ENCODE measurements at places on chromosomes 5 and 9.
A peak's percentile ranks its signal among the peaks of the same experiment; 100 is the strongest.

DNA sequence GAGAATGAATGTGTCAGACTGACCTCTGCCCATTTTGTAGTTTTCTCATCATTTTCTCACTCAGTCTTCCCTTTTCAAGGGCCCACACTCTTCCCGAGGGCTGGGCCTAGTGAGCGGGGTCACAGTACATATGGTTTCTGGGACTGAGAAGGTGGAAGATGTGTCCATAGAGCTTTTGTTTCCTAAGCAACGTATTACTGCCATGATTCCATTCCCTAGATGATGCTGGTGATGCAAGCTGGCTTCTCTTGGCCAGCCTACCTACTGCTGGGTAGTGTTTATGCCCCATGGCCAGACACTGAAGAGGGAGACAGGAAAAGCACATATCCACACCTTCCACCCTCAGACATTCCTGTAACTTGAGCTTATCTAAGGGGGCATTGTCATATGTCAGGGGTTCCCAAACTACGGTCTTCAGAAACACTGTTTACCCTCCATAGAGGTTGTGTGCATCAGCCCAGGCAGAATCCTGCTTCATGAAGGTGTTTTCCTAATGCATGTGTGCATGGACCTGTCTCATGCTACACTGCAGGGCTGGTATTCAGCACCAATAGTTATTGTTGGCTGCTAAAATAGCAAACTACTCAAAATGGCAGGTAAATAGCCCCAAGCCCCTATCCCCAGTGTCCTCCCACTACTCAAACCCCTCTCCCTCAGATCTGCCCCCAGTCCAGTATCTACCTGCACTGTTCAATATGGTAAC, 9.5 kb downstream of the IRF1 start:
- DNase-seq: no peak

- DNase-seq: no peak
Measured at GRCh38 chr9:97970165-97970564, 13.0 kb upstream of the ANP32B start.

DNA sequence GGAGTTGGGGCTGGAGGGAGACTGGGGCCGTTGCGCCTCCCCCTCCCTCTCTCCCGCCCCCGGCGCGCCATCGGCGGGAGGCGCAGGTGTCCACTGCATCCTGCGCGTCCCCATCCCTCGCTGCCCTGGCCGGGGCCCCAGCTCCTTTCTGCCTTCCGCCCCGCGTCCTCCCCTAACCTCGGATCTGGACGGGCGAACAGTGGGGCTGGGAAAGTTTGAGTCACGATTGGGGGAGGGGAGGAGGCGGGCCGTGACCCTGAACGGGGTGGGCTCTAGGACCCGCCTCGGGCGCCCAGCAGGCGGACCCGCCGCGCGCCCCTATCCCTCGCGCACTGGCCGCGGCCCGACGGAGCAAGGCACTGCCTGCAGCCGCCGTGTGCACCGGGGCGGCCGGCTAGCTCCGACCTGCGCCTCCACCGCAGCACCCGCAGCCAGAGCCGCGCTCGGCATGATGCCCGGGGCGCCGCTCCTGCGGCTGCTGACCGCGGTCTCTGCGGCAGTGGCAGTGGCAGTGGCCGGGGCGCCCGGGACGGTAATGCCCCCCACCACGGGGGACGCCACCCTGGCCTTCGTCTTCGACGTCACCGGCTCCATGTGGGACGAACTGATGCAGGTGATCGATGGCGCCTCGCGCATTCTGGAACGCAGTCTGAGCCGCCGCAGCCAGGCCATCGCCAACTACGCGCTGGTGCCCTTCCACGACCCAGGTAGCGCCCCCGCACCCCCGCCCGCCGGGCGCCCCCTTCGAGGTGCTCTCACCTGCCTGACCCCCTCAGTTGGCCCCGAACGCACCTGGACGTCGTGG, at the start of gene HMCN2:
Gene HMCN2 (plus strand): TSS at position 330 of the 805 bp plus-strand sequence. CDS start 119 bp downstream, at position 449.
- DNase-seq: no peak

DNA sequence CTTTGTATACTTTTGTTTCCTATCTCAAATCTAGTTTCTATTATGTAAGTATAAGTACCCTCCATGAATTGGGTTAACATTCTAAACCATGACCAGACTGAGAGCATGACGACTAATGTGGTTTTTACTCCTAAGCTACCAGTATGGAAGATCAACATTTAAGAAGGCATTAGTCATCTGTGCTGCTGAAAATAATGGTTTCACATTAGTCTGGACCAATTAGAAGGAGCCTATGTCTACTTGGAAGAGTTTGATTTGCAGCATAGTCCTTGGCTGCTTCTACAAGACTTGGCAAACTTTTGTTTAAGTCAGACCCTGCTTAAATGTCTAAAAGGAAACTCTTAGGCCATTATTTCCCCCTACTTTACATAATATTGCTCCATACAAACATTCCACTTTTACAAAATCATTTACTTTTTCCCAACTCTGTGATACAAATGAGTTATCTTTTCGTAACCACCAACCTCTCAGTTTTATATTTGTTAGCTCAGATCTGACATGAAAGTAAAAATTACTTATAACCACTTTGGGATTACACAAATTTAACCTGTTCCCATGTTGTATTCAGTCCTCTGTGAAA, 186.7 kb downstream of the COMMD10 start:
- peak; percentile 78 for DNase-seq

DNA sequence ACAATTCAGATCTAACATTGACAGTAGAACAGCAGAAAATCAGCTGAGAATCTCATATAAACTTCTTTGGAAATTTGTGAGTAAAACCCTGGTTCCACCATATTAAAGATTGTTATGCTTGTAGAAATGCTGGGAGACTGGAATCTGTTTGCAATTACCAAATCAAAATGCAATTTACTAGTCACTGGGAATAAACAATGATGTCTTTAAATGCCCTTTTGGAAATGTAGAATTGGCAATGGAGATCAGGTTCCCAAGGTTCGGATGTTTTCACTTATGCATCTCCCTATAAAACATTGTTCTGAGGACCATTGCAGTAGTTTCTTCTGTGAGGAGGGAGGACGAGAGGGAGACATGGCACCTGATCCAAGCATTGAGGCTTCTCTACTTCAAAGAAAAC, 384.4 kb downstream of the TMEM167A start:
- DNase-seq: no peak

GRCh38 chr9:136543280-136543679, 2.6 kb downstream of the NOTCH1 start:
- DNase-seq: no peak

GRCh38 chr9:82234160-82234943, 245.8 kb downstream of the SPATA31D1 start:
- no peak for DNase-seq

DNA sequence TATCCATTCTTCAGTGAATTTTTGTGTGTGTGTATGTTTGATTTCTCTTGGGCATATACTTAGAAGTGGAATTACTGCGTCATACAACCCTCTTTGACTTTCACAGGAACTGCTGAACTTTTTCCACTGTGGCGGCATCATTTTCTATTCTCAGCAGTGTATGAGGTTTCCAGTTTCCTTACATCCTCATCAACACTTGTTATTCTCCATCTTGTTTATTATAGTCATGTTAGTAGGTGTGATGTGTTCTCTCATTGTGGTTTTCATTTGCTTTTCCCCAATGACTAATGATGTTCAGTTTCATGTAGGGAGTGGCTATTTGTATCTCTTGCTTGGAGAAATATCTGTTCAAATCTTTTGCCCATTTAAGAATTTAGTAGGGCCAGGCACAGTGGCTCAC, 2.6 kb downstream of the ZNF79 start:
- no peak for DNase-seq

GRCh38 chr5:133938929-133939328, 29.5 kb downstream of the C5orf15 start:
- DNase-seq: no peak

DNA sequence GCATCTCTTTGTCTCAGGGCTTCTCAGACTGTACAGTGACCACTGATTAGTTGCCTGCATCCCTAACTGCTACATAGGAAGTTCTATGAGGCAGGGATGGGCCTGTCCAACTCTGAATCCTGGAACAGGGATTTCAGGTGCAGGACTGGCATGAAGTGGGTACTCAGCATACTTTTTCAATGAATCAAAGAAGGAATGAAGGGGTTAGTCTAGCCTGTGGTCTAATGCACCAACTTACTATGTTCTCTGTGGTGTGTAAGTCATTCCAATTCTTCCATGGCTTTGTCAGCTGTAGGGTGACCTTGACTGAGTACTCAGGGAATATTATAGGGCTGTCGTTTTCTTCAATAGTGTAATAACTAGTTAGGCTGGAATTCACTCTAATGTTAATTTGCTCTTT, 8.3 kb downstream of the COL15A1 start:
- DNase-seq: no peak

GRCh38 chr9:92659601-92660000, 10.3 kb downstream of the IPPK start:
- DNase-seq: no peak

- peak; percentile 20 for DNase-seq
Measured at GRCh38 chr5:172412724-172413286, 41.5 kb downstream of the SH3PXD2B start.

DNA sequence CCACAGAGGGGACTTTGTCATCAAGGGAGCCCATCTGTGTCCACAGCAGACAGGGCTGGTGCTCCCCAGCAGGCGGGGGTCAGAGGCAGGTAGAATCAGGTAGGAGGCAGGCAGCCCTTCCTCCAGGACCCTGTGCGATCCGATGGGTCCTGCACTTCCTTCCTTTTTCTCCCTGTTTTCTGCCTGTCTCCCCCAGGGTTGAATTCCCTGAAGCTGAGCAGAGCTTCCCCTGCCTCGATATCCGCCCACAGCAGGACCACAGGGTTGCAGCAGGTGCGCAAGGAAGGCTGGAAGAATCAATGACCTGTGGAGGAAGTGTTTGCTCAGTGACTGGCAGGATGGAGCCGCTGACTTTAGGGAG, 69.2 kb downstream of the MRPL36 start:
- no peak for DNase-seq

DNA sequence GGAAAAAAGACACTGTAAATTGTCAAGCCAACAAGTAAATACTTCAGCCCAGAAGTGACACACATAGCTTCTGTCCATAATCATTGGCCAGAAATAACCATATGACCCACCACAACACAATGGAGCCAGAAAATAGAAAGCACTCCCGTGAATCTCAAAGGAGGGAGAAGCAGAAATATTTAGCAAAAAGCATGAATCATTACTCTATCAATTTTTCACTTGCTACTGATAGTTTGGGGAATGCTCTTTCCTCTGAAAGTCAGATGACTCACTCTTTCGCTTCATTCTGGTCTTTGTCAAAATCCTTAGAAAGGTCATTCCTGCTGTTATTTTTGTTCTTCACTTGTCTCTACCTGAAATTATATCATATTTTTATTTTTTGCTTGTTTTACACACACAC, 312.6 kb downstream of the TMEM232 start:
- DNase-seq: no peak

DNA sequence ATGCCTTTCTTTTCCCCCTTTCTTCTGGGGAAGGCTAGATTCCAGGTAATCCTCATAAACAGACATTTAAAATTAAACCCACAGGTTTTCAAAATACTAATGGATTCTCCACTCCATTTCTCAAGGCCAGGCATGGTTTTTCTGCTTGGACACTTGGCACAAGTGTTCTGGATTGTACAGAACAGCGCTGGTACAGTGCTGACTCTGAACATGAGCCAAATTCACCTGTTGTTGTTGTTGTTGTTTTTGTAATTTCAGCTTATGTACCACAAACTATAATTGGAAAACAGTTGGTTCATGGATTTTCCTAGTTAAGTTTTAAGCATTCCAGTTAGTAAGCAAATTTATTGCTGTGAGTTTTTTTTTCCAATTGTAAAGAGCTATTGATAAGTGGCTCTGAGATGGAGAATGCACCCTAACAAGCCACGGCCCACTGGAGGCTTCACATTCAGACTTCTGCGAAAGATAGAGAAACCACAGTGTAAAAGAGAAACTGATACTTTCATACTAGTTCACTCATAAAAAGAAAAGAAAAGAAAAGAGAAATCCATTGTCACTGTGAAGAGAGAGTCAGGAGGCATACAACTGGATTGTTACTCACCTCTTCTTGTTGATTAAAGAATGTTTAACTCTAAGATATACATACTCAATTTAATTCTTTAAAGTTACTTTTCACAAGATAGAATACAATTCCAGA, 16.2 kb upstream of the ITGA1 start:
- no peak for DNase-seq

DNA sequence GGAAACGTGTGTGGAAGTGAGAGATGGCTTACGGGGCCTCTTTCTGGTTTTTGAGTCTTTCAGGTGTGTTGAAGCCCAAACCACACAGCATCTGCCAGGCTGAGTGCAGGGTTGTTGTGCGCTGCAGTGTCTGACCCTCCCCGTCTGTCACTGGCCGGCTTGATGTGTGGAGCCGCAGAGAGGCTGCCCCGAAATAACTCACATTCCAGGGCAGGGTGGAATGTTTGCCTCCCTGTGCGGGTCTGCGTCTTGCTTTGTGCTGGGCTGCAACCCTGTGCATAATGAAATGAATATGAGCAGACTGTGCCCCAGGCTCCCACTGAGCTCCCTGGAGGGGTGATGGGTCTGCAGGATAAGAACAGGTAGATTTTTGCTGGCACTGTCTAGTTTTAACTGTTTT, 9.9 kb upstream of the PLEKHG4B start:
- no peak for DNase-seq

DNA sequence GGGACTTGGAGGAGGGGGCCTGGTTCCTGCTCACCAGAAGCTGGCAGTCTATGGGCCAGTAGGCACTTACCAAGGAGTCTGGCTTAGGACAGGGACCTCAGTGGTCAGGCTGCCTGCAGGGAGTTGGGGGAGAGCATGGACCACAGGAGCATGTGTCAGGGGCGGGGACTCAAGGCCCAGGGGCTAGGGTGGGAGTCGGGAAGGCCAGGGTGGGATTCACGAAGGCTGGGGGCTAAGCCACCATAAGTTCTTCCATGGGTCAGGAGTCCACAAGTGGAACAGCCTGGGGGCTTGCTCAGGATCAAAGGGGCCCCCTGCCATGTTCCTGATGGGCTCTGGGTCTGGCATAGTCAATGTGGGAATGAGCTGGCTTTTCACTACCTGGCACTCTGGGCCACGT, 11.5 kb upstream of the SLC25A48 start:
- no peak for DNase-seq

- DNase-seq: no peak
Measured at GRCh38 chr5:66329078-66329477, 185.0 kb downstream of the SREK1 start.

- no peak for DNase-seq
Measured at GRCh38 chr9:135792268-135793128, 90.5 kb downstream of the KCNT1 start.

DNA sequence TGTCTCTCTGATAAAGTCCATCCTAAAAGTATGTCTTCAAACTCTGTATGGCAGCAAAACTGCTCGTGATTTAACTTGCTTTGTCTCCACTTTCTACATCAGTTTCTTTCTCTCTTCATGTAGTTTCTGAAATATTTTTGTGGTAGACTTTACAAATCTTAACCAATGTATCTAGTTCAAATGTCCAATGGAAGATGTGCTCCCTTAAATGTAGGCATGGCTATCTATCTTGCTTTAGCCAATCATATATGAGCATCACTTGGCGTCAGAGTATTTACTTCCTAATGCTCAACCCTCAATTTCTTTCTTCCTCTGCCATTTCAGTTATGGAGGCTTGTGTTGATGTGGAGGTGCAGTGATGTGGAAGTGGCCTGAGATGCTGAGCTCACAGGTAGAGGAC, 206.1 kb upstream of the ZNF608 start:
- DNase-seq: no peak

GRCh38 chr9:80382211-80382891, 810.6 kb downstream of the TLE4 start:
- no peak for DNase-seq

Data from RCC 7860 (cell line).